Activated CD8-positive, alpha-beta memory T cell treated with anti-CD3 and anti-CD28 coated beads, Interleukin-2, amount 50 U/mL, for 4 hours (primary cell): ENCODE measurements at places on chromosomes 3 and 15.

- DNase-seq = no peak
Observed at GRCh38 chr3:111986800-111987199, 8.0 kb downstream of the ABHD10 start.

DNA sequence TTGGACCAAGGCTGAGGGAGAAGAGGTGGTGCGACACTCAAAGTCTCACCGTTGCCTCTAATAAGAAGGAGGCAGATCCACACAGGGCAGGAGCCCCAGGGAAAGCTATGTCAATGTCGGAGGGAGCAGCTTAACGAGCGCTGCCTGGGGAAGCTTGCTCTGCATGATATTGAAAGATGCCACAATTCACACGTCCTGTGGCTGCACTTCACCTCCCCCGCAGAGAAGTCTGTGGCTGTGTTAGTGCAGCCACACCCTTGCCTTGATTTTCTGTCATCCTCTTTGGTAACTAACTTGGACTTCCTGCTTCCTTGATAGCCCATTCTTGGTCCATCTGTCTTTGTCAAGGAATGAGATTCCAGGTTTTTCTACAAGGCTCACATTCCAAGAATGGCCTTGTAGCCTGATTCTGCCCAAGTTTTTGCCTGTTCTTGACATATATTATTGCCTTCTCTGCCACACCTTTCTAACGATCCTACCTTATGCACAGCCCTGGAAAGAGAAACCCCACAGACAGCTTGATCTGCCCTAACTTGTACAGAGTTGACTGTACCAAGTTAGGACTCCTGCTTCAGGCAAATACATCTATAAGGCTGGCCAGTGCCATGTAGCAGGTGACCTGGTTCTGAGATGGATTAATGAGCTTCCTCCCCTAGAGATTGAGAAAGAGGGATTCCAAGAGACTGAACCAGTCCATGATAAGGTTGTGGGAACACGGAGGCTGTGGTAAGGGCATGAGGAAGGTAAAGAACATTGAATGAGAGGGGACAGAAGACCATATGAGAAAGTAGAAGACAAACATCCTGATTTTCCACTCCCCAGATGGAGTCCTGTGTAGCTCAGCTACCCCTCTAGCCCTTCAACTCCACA lies 153.0 kb upstream of the WNT5A start:
- DNase-seq = no peak

DNA sequence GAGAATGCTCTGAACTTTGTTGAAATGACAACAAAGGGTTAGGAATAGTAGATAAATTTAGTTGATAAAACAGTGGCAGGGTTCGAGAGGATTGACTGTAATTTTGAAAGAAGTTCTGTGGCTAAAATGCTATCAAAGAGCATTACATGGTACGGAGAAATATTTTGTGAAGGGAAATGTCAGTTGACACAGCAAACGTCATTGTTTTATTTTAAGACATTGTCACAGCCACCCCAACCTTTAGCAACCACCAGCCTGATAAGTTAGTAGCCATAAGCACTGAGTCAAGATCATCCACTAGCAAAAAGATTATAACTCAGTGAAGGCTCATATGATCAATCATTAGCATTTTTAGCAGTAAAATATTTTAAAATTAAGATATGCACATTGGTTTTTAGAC lies 8.7 kb upstream of the ST3GAL6 start:
- no peak for DNase-seq

GRCh38 chr3:43316783-43317460 lies 30.6 kb downstream of the SNRK start:
- no peak for DNase-seq

DNA sequence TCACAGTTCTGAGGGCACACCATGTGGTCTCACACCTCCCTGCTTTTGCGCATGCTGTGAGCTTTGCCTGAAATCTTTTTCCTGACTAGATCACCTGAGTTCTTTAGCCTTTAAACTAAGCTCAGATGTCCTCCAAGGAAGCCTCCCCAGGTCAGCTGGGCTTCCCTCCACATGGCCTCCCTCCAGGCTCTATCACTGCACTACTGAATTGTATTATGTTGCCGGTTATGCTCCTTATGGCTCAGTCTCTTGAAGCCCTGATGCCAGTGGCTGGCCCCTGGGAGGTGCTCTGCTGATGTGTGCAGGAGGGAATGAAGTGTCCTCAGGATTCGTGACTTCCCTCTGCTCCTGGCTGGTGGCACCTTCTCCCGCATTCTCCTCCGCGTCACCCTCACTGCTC lies 93.3 kb upstream of the BLM start:
- DNase-seq = no peak

- no peak for DNase-seq
Observed at GRCh38 chr3:121834157-121834670, 646 bp downstream of the IQCB1 start.

DNA sequence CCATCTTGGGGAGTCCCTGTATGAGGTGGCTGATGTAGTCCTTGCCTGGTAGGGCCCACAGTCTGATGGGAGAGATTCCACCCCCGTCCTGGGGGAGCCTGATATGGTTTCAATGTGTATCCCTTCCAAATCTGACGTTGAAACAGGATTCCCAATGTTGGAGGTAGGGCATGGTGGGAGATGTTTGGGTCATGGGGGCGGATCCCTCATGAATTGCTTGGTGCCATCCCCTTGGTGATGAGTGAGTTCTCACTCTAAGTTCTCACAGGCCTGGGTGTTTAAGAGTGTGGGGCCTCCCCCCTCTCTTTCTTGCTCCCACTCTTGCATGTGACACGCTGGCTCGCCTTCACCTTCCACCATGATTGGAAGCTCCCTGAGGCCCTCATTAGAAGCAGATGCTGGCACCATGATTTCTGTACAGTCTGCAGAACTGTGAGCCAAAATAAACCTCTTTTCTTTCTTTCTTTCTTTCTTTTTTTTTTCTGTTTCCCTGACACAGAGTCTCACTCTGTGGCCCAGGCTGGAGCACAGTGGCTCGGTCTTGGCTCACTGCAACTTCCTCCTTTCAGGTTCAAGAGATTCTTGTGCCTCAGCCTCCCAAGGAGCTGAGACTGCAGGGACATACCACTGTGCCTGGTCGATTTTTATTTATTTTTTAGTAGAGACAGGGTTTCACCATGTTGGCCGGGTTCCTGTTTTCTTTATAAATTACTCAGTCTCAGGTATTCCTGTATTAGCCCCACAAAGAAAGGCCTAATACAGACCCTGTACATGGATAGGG lies 28.6 kb downstream of the ITGA11 start:
- DNase-seq = no peak

DNA sequence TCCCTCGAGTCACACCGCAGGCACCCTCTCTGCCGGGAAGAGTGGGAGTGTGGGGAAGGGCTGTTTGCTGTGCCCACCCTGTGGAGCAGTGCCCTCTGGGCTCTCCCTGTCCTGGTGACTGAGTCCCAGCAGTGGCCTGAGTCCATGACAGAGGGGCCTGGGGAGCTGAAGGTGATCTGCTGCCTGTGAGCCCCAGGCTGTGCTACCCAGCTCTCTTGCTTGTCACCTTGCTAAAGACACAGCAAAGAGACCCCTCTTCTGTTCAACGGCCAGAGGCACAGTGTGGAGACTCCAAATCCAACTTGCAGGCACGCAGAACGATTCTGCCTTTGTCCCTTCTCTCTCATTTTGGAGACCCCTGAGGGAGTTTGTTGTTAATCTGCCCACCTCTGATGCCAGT lies 232.6 kb downstream of the OPA1 start:
- DNase-seq = no peak

DNA sequence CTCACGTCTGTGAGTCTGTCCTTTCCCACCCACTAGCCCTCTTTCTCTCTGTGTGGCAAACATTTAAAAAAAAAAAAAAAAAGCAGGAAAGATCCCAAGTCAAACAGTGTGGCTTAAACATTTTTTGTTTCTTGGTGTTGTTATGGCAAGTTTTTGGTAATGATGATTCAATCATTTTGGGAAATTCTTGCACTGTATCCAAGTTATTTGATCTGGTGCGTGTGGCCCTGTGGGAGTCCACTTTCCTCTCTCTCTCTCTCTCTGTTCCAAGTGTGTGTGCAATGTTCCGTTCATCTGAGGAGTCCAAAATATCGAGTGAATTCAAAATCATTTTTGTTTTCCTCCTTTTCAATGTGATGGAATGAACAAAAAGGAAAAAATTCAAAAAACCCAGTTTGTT lies 97.7 kb downstream of the GAP43 start:
- no peak for DNase-seq

- DNase-seq = no peak
Observed at GRCh38 chr3:194194051-194194756, 58.3 kb downstream of the HES1 start.

DNA sequence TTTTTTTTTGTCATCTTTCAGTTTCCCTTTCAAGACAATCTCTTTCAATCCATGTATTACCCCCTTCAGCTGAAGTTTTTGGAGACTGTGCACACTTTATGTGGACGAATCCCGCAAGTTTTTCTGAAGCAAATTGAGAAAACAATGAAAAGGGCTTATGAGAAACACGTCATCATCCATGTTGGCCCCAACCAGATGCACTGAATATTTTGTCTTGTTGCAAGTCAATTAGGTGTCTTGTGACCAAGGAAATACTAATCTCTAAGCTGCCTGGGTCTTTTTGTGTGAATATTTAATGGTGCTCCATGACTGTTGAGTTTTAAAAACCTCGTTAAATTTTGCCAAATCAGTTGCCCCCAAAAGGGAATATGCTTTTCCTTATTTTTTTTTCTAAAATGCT lies 21.7 kb upstream of the PPP4R2 start:
- DNase-seq = no peak

DNA sequence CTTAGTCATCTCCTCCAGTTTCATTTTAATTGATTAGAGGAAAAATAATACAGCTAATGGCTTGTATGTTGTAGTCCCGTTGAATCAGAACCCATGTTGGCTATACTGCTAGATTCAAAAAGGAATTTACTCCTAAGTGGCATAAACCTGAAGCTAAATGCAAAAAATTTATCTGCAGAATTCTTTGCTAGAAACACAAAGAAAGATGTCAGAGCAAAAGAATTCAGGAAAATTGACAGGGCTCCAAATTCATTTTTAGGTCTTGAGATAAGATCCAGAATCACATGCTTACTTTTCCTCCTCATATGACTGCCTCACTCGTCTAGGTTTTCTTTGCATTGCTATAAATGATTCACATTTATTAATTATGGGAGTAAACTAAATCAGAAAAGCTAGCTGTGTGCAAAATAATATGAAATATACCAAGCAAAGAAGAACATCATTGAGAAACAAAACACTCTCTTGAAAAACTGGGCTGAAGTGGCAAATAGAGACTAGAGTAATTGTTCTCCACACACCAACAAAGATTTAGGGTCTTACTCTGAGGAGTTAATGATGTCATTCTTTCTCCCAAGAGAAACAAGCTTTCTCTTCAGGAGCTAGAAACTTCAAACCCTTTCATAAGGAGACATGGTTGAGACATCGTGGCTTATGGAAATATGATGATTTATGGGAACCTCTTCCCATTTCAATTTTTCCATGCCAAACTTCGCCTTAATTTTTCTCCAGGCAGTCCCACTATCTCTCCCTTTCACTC lies 94.8 kb upstream of the FEZF2 start:
- no peak for DNase-seq

DNA sequence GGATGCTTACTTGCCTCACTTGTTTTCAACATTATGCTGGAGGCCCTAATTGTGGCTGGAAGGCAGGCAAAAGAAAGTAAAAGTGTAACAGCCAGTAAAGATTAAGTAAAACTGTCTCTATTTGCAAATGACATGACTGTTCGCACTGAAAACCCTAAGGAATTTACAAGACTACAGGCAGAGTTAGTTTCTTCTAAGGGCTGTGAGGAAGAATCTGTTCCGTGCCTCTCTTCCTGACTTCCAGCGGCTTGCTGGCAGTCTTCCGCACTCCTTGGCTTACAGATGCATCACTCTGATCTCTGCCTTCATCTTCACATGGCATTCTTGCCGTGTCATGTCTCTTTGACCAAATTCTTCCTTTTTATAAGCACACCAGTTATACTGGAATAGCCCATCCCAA lies 86.1 kb downstream of the DLG1 start:
- DNase-seq = no peak

DNA sequence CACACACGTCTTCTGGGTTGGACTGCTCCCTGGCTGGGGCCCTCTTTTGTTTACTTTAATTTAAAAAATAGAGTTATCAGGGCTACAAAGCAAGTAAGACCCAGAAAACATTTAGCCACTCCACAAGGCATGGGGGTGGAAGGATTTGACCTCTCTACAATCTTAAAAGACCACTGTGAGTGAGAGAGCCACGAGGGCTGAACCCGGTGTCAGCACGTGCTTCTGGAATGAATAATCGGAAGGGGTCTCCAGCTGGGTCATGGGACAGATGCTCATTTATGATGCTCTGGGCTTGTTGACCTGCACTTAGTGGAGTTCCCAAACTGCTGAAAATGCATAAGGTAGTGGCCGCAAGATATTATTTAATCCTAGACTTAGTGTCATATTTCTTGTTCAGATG lies 52.4 kb downstream of the EIF4E3 start:
- no peak for DNase-seq

DNA sequence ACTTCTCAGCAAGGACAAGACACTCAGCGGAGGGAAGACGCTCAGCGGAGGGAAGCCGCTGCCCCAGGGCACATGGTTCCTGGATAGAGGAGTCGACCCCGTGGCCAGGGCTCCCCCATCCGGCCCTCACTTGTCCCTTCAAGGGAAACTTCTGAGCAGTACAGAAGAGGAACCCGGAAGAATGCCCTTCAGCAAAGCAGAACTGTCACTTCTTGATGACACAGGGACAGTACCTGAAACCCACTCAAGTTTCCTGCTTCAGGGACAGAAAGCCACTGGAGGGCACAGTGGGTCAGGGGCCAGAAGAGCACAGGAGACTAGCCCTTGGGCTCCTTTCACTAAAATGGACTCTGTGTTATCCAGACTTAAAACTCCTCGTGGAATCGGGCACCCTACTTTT lies 97.8 kb upstream of the RPL32 start:
- DNase-seq = no peak

DNA sequence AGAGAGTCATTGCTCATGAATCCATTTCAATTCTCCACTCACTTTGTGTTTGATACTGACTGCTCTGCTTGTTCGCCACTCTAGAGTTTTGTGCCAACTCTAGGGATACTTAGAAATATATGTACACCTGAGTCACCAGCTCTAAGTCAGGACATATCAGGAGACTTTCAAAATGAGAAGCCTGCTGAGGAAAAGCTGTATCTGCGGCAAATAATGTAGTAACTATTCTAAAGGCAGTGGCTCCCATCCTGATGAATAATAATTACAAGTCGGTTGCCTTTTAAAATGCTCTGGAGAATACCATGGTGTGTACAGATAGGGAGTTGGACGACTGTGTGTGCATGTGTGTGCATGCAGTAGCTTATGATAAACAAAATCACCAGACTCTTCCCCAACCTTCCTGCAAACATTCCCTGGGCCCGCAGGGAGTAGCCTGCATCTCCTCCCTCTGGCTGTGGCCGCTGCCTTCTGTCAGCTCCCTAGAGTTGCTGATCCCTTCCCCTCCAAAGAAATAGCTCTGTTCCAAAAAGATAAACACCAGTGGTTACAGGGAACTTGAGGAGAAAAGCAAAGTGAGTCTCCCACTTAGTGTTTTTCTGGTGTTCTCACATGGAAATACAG lies 346.3 kb upstream of the UMPS start:
- DNase-seq = no peak
